Skeletal muscle cell (primary cell): ENCODE measurements at places on chromosomes 1 and 21.

DNA sequence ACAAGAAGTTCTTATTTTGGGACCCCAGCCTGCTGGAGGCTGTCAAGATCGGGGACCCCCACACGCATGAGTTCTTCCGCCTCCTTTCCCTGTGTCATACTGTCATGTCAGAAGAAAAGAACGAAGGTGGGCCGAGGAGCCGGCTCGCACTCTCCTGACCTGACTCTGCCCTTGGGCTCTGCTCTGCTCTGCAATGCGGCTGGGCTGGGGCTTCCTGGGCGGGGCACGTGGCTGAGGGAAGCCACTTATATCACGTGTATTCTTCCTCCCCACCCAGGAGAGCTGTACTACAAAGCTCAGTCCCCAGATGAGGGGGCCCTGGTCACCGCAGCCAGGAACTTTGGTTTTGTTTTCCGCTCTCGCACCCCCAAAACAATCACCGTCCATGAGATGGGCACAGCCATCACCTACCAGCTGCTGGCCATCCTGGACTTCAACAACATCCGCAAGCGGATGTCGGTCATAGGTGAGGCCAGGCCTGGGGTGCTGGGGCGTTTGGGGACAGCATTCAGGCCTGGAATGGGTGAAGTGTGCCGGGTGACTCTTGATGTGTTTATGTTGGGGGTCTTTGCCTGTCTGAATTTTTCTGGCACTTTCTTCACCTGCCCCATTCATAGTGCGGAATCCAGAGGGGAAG lies 17.6 kb downstream of the ATP8B2 start:
- no peak for DNase-seq

DNA sequence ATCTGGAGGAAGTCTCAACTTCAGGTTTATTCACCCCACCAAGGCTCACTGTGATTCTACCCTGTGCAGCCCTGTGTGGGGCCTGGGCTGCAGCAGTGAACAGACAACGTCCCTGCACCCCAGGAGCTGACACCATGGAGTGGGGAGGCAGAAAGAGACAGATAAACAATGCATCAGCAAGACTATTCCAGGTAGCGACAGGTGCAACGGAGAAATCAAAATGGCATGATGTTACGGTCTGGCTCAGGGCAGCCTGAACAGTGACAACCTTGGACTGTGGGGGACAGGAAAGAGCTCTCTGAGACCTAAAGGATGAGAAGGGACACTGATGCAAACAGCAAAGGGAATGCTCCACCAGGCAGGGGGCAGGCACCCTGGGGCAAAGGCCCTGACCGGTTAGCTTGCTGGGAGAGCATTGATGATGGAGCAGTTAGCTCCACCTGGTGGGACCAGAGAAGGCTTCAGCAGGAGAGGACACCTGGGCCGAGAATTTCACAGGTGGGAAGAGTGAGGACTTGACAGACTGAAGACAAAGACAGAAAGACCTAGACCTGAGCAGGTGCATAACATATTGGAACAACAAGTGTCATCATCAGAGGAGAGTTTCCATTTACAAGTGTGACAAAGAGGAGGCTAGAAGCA lies 589.9 kb downstream of the MATN1 start:
- DNase-seq = no peak

DNA sequence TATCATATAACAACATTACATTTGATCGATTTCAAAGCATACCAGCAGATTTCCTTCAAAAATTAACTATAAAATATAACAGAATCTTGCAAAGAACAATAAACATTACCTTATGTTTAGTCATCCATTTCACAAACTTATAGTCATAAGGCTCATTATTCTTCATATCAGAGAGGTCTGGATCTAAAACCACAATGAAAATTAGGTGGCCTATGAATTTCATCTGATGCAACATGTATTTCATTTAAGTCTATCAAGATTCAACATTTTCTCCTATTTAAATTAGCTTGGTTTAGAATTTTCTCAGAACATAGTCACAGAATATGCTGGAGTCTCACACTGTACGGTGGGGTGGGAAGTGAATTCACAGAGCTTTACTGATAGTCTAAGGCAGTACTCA lies 49.2 kb downstream of the KYAT3 start:
- no peak for DNase-seq

DNA sequence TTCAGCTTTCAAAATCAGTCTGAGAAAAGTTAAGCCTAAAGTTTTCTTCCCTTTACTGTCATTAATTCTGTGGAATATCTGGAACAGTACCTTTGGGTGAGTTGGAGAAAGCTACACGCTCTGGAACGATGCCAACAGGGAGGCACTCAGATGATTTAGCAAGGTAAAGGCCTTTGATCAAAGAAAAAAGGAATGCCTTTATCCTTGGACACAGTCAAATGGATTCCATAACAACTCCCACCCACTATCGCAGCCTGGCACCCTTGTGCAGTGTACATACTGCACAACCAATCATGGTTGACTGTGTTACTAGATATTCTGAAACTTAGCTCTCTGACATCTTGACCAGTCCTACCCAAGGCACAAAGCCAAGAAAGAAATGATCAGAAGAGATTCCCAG lies 218.7 kb downstream of the PATJ start:
- DNase-seq = no peak

DNA sequence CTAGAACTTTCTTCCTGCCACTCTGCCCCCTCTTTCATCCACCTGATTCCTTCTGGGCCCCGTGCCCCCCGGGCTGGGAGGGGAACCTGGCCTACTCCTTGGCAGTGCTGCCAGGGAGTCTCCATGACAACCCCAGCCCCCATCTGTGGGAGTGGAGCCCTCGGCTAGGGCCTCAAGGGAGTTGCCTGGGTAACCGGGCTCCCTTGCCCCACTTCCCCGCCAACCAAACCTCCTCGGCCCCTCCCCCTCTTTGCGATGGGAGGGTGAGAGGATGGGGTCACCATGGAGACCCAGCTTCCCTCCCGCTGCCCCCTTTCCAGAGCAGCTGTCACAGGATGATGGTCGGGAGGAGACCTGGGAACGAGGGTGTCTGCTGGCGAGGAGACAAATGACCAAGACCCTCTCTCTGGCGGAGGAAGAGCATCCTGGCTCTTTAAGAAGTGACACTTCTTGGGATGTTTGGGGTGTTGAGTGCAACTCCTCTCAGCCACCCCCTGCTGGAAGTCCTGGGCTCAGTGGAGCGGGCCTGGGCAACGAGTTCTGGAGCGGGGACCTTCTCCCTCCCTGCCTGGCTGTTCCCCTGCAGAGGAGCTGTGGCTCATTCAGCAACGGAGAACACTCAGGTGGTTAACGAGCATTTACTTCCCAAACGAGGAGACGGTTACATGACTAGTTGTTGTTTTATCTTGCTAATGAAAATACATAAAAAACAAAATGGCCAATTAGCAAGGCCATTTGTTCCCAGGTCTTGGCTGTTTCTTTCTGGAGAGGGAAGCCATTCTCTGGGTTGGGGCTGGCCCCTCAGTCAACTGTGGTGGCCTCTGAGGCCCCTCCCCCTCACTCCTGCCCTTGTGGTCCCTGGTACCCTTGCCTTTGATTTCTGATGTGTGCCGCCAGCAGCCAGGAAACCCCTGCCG lies 82.8 kb downstream of the UBIAD1 start:
- DNase-seq = no peak

GRCh38 chr1:97013136-97013535 lies 291.6 kb downstream of the PTBP2 start:
- no peak for DNase-seq

DNA sequence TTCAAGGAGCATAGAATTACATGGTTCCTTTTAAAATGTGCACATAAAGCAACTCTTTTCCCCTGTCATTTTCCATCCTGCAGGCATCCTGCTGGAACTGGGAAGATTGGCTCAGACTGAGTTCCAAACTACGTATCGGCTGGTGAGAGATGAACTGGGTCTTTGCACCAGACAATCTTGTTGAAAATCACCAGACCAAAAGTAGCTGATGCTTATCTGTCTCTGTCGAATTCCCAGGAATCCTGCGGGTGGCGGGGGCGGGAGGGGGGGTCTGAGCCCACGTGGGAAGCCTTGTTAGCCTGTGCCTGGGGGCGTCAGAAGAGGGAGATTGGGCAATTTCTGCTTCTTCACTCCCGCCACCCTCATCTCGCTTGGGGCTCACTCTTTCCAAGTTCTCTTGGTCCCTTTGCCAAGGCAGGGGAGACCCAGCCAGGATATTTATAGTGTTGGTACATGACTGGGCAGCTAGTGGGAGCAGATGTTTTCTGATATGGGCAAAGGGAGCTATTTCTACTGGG lies 90.1 kb upstream of the SLC25A33 start:
- DNase-seq = no peak

GRCh38 chr21:34609933-34610549 lies 4.9 kb downstream of the RCAN1 start:
- no peak for DNase-seq

- DNase-seq = no peak
Observed at GRCh38 chr1:33190701-33191100, 8.9 kb upstream of the TRIM62 start.

- DNase-seq = no peak
Observed at GRCh38 chr1:167669209-167670124, 39.4 kb downstream of the RCSD1 start.

GRCh38 chr1:235401251-235401650 lies 34.0 kb downstream of the TBCE start:
- DNase-seq = no peak

- DNase-seq = no peak
Observed at GRCh38 chr1:195516036-195516435, 1092.2 kb downstream of the KCNT2 start.

DNA sequence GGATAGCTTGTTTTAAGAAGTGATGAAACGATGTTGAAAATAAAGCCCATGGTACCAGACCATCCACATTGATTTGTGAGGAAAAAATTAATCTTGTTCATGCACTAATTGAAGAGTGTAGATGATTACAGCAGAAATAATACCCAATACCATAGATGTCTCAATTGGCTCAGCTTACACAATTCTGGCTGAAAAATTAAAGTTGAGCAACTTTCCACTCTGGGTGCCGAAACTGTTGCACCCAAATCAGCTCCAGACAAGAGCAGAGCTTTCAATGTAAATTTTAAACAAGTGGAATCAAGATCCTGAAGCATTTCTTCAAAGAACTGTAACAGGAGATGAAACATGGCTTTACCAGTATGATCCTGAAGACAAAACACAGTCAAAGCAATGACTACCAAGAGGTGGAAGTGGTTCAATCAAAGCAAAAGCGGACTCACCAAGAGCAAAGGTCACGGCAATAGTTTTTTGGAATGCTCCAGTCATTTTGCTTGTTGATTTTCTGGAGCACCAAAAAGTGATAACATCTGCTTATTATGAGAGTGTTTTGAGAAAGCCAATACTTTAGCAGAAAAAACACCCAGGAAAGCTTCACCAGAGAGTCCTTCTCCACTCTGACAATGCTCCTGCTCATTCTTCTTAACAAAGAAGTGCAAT lies 16.1 kb upstream of the KCNA3 start:
- no peak for DNase-seq

DNA sequence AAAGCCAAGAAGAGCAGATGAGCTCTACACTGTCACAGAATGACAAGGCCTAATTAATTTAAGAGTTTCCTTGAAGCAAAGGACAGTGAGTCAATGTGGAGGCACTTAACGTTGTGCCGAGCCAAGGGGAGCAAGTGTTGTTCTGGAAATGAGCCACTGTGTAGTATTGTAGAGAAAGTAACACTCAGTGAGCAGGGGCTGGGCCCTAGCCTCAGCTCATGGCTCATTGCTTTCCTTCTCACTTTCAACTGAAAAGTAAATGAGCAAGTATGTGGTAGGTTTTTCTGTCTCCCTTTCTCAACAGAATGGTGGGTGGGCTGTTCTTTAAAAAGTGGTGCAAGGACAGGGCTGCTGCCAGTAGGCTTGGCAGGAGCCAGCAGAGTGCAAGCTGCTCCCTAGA lies 11.8 kb upstream of the KIAA0040 start:
- DNase-seq = no peak

DNA sequence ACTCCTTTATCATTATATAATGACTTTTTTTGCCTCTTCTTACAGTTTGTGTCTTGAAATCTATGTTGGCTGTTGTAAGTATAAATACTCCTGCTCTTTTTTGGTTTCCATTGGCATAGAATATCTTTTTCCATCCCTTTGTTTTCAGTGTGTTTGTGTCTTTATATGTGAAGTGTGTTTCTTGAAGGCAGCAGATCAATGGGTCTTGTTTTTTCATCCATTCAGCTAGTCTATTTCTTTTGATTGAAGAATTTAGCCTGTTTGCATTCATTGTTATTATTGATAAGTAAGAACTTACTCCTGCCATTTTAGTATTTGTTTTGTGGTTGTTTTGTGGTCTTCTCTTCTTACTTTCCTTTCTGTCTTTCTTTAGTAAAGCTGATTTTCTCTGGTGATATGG lies 322.8 kb downstream of the PLA2G4A start:
- no peak for DNase-seq
